Neural crest cell (in vitro differentiated cells): ENCODE measurements at places on chromosomes 12 and 14.

GRCh38 chr14:95190346-95190840 is 33.1 kb upstream of the DICER1 start:
- DNase-seq = no peak

DNA sequence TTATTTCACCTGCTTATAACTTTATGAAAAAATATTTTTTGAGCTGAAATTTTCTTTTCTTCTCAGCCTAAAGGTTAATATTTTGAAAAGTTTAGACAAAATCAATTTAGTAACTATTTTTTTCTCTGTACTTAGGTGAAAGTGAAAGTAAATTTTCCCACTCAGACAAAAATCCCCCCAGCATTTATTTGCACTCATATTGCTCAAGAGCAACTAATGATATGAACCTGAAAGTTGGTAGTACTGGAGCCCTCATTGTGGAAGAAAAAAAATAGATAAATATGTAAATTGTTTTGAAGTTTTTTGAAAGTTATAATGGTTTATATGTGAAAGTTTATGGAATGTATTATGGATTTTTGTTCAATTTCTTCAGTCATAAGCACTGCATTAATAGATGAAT is 1005.9 kb upstream of the ATXN7L3B start:
- DNase-seq = no peak

- no peak for DNase-seq
Observed at GRCh38 chr14:103028161-103028767, 29.1 kb downstream of the CDC42BPB start.

- no peak for DNase-seq
Observed at GRCh38 chr14:92717571-92718042, 30.8 kb downstream of the LGMN start.

DNA sequence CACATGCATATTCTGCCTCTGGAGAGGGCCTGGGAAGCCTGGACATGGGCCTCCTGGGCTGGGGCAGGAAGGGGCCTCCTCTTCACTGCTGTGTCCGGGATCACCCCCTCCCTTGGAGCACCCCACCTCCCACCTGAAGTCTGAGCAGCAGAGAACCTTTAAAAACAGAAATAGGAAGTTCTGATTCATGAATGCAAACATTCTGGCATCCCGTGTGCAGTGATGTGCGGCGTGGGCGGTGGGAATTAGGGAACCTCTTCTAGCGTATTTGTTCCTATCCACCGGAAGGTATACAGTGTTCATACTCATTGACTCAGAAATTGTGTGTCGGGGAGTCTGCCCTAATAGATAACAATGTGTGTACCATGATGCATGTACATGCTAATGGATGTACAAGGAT is 46.2 kb downstream of the C14orf132 start:
- DNase-seq = no peak

GRCh38 chr12:31235868-31236395 is 90.0 kb downstream of the SINHCAF start:
- DNase-seq = no peak

GRCh38 chr12:779745-780734 is 27.7 kb downstream of the WNK1 start:
- DNase-seq = no peak

DNA sequence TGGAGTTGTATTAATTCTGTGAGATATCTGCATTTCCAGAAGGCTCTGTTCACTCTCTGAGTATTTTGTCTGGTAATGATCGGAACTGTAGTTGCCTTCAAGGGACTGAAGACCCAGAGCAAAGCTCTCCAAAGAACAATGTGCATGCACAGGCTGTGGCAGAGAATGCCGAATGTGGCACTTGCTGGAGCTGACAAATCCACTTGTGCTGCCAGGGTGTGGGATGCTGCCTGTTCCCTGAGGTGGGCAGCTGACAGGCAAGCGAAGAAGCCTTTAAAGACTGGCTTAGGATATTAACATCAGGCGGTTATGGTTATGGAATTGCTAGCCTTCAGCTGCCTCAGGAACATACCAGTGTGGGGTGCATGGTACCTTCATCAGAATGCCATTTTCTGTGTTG is 419.9 kb upstream of the ATP2B1 start:
- no peak for DNase-seq

- no peak for DNase-seq
Observed at GRCh38 chr12:29582146-29582545, 84.7 kb upstream of the OVCH1 start.

DNA sequence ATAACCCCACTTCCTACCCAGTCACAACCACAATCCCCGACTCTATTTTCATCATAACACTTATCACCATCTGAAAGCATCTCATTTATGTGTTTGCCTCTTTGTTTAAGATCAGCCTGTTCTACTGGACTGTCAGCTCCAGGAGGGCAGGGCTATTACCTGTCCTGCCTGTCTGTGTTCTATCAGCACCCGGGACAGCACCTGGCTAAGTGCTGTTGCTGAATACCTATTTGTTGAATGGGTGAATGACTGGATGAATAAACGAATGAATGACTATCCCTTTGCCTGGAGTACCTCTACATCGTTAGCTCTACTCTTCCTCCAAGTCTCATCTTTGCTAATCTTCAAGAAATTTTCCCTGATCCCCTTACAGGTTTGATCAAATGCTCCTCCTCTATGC is 69.0 kb downstream of the WSCD2 start:
- no peak for DNase-seq

DNA sequence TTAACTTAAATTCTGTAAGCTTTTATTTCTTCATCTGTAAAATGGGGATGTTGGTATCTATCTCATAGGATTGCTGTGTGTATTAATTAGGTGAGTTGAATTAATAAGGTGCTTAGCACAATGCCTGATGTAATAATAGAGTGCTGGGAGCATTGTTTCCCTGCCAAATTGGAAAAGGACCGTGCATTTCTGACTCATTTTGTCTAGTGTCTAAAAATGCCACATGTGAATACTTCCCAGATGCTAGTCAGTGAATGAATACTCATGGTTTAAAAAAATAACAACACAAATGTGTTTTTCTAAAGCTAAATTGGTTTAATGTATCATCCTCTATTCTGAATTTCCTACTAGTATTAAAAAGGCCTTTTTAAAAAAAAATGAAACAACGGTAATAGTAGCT is 45.4 kb upstream of the NEDD1 start:
- no peak for DNase-seq

GRCh38 chr14:58954901-58955861 is 233.3 kb upstream of the DAAM1 start:
- no peak for DNase-seq

DNA sequence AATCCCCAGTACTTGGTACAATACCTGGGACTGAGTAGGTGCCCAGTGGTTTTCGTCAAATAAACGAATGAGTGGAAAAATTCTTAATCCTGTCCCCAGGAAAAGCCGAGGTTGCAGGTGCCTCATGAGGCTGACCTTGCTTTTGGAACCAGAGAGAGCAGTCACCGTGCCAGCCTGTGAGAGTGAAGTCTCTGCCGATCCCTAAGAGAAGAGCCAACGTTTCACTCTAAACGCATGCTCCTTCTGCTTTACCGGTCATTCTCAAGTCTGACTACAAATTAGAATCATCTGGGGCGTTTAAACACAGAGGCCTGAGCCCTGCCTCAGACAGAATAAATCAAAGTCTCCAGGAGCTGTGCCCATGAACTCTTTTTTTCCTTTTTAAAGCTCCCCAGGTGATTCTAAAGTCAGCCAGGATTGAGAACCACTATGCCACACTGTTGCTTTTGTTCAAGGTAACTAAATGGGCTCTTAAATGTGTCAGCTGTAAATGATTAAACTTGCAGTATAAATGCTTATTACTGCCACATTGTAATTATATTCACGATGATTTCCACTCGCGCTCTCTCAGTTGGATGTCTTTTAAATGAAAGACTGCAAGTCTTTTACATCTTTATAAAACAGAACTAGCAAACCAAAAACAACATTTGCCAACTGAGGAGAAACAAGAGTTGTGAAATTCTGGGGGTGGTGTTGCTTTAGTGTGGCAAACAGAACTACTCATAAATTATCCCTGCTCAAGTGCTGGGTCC is 26.9 kb downstream of the TCP11L2 start:
- DNase-seq = no peak

GRCh38 chr12:26689281-26689841 is 143.6 kb downstream of the ITPR2 start:
- DNase-seq = no peak

GRCh38 chr14:32230695-32231280 is 27.7 kb upstream of the RNU6-8 start:
- no peak for DNase-seq

DNA sequence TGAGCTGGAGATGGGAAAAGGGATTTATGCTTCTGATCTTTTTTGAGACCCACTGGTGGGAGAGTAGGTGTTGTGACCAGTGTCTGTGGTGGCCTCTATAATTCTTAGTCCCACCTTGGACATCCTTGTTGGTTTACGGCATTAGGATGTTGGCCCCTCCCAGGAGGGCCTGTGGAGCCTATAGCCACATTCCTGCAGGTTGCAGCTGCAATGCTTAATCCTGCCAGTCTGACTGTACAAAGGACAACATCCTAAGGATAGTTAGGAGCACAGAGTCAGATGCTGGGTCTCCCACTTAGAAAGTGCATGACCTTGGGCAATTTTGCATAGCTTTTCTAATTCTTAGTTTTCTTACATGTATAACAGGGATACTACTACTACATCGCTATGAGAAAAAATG is 150.9 kb upstream of the SLC38A2 start:
- no peak for DNase-seq

- DNase-seq = no peak
Observed at GRCh38 chr12:8077207-8077606, 4.9 kb upstream of the NECAP1 start.

DNA sequence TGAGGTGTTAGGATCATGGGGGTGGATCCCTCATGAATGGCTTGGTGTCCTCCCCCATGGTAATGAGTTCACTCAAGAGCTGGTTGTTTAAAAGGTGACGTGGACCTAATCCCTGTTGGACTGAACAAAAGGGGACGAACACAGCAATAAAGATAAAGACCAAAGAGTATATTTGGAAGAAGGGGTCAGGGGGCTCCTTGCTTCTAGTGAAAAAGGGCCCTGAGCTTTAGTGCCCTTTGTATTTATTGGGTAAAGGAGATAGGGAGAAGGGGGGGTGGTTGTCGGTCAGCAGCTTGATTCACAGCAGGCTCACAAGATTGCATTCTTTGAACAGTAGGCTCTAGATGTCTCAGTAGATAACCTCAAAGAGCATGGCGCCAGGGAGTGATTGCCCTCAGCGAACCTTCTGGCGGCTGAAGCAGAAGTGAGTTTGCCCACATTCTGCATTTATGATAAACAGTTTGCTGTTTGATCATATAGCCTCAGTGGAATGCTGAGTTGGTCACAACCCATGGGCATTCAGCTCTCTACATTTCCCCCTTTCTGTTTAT is 25.9 kb upstream of the MAPKAPK5 start:
- no peak for DNase-seq

- DNase-seq = no peak
Observed at GRCh38 chr14:38238878-38239277, 17.0 kb downstream of the CLEC14A start.

GRCh38 chr12:108914121-108914531 is 34.2 kb downstream of the DAO start:
- no peak for DNase-seq

- no peak for DNase-seq
Observed at GRCh38 chr14:54123841-54124240, 167.2 kb upstream of the BMP4 start.

GRCh38 chr12:109833307-109834189 is at the start of gene TRPV4:
TSS of gene TRPV4 (minus strand) at chr12:109833398. CDS start at chr12:109814796, 18,602 bp downstream.
- DNase-seq = no peak

GRCh38 chr14:28576523-28576922 is 190.1 kb upstream of the FOXG1 start:
- no peak for DNase-seq

GRCh38 chr12:1059162-1059561 is 68.1 kb downstream of the ERC1 start:
- no peak for DNase-seq

GRCh38 chr14:60647837-60648248 is 1.4 kb downstream of the SIX1 start:
- DNase-seq = no peak

DNA sequence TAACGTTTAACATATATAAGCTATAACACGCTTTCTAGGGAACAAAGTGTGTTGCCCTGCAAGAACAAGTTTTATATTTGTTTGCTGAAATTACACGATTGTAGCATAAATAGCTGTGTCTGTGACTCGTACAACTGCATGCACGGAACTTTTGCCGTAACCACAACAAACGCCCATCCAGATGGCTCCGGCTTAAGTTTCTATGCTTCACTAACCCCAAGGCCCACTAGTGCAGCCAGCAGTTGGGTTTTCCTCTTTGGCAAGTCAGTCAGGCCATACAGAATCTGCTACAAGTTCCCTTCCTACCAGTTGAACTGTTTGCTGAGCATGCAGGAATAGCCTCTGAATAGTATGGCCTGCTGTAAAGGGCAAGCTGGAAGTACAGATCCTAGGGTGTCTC is 12.1 kb downstream of the CSRP2 start:
- DNase-seq = no peak

- no peak for DNase-seq
Observed at GRCh38 chr12:121250359-121250758, 40.4 kb downstream of the P2RX4 start.

DNA sequence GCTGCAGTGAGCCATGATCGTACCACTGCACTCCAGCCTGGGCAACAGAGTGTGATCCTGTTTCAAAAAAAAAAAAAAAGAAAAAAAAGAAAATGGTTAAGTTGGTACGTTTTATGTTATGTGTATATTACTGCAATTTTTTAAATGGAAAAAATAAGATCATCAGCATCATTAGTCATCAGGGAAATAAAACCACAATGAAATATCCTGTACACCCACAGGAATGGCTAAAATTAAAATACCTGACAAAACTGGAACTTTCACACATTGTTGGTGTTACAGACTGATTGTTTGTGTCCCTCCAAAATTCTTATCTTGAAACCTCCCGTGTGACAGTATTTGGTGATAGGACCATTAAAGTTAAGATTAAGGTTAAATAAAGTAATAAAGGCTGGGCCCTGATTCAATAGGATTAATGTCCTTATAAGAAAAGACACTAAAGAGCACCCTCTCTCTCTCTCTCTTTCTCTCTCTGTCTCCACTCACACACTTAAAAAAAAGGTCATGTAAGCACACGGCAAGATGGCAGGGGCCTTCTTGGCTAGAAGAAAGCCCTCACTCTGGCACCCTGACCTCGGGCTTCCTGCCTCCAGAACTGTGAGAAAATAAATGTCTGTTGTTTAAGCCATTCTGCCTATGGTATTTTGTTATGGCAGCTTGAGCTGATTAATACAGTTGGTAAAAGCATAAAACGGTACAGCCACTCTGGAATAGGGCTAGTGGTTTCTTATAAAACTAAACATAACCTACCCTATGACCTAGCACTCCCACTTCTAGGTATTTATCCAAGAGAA is 48.3 kb upstream of the ZFP36L1 start:
- no peak for DNase-seq

GRCh38 chr12:31207799-31208465 is 118.0 kb downstream of the SINHCAF start:
- DNase-seq = no peak

DNA sequence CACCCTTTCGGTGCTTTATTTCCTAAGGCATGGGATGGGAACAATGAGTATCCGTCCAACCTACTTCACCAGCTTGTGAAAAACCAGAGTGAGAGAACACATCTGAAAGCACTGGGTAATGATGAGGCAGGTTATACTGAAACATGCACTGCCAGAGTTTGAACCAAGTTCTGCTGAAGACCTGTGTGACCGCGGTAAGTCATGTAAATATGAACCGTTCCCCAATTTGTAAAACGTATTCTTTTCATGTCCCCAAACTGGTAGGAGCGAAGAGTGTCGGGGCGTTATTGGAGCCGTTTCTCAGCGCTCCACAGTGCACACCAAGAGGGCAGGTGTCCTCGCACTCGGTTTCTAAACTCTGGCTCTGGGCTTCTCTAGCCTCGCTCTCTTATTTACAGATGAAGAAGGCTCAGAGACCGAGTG is 788 bp upstream of the NGDN start:
- DNase-seq = no peak

- no peak for DNase-seq
Observed at GRCh38 chr12:122473543-122474323, 27.0 kb downstream of the ZCCHC8 start.
